Left ventricle myocardium inferior (tissue), 1 donor: ENCODE measurements at places on chromosomes 2 and 18. TPM values are rescaled to one million over a fixed set of nuclear protein-coding genes. Genes with fewer than 3 reads are reported as not detected.

GRCh38 chr2:75290600-75291150 is 91.4 kb upstream of the TACR1 start:
- no peak for DNase-seq
- no peak overlapping the region for H3K27ac ChIP-seq
- H3K27me3 ChIP-seq, result no peaks in the 10 kb centered on the region

TMEM247 gene
- not detected for total RNA-seq

DNA sequence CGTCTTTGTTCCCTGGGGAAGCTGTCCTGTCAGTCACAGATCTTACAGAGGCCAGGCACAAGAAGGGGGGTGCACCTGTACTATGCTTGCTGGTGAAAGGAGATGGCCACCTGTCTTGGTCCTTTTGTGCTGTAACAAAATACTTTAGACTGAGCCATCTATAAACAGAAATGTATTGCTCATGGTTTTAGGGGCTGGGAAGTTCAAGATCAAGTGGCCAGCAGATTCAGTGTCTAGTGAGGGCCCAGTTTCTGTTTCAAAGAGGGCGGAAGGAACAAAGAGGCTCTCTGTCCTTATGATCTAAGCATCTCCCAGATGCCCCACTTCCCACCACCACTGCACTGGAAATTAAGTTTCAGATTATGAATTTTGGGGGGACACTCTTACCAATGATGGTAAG is 35.5 kb upstream of the RPL37A start:
- H3K36me3 ChIP-seq, result peaks cover 24% of the 10 kb centered on the region
- no peaks in the 10 kb centered on the region for H3K4me1 ChIP-seq
- peak overlapping the region; percentile 75 for H3K27ac ChIP-seq
- H3K27me3 ChIP-seq, result no peaks in the 10 kb centered on the region
- no peak overlapping the region for H3K4me3 ChIP-seq
- no peak for DNase-seq

- H3K4me3 ChIP-seq, result no peak overlapping the region
- DNase-seq, result no peak
- no peaks in the 10 kb centered on the region for H3K36me3 ChIP-seq
- peaks cover 22% of the 10 kb centered on the region for H3K27me3 ChIP-seq
- H3K27ac ChIP-seq, result no peak overlapping the region
Measured at GRCh38 chr2:16112972-16113560, 172.7 kb downstream of the MYCN start.
